Germinal center (tissue), 1 donor: ENCODE measurements at places on chromosomes 16 and 17.

DNA sequence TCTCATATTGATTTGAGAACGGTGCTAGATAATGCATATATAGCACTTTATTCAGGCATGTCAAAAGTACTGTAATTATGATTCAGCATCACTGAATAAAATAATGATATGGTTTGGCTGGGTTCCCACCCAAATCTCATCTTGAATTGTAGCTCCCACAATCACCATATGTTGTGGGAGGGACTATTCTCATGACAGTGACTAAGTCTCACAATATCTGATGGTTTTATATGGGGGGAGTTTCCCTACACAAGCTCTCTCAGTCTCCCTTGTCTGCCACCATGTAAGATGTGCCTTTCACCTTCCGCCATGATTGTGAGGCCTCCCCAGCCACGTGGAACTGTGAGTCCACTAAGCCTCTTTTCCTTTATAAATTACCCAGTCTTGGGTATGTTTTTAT lies 25.6 kb upstream of the LONP2 start:
- DNase-seq, result no peak

DNA sequence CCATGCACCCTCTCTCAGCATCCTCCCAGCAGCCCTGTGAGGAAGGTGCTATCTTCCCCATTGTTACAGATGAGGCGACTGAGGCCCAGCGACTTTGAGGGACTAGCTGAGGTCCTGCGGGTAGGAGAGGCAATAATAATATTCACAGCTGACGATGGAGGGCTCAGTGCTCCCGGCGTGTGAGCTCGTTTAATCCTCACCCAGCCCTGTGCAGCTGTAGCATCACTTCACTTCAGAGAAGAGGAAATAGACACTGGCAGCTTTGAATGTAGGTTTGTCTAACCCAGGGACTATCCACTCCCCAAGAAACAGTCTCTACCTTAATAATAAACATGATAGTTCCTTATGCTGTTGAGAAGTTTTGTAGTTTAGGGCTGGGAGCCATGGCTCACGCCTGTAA lies 21.6 kb downstream of the LASP1 start:
- no peak for DNase-seq

DNA sequence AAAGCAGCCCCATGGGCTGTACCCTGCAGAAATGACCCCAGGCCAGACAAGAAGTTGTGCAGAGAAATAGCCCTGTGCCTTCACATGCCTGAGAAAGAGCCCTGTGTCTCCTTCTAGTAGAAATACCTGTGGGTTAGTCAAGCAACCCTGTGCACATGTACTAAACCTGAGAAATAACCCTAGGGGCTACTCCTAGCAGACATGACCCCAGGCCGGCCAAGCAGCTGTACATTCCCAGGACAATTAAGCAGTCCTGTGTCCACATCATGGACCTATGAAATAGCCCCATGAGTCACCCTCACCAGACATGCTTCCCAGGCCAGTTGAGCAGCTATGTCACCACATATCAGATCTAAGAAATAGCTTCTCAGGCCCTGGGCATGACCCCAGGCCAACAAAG lies 519.7 kb upstream of the CA10 start:
- no peak for DNase-seq

- no peak for DNase-seq
Measured at GRCh38 chr16:56013962-56014552, 138.9 kb upstream of the CES5A start.

- peak; percentile 94 for DNase-seq
Measured at GRCh38 chr16:67666559-67667452, at the start of the genes C16orf86 and ENKD1. C16orf86 (plus strand) TSS chr16:67666814; CDS start chr16:67666971, 157 bp downstream. ENKD1 (minus strand) TSS chr16:67666750; CDS start chr16:67666442, 308 bp downstream.

GRCh38 chr16:85005285-85006069 lies 5.9 kb downstream of the ZDHHC7 start:
- DNase-seq, result no peak

DNA sequence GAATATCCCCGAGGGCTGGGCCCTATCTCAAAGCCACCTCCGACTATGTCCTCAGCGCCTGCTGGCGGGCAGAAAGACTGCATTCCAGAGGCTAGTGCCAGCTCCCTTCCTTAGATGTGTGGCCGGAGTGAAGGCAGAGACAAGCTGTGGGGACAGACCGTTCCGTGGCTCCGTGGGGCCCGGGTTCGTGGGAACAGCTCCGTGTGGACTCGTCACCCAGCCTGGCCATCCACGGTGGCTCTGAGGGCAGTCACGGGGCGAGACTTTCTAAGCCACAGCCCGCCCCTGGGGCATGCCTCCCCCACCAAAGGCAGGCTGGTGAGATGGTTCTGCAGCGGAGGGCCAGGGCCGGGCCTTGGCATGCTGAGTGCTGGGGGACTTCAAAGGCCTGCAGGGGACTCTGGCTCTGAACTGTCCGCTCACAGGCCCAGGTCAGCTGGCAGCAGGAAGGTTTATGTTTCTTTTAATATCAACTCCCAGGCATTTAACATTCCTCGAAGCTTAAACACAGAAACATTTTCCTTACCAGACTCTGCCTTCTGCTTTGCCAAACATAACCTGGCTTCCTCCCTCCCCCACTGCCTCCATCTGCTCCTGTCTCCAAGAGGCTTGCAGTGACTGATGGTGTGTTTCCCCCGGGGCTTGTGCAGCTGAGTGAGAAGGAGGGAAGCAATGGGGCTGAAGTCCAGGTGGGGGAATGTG lies 50.4 kb downstream of the TIMM22 start:
- DNase-seq, result no peak

DNA sequence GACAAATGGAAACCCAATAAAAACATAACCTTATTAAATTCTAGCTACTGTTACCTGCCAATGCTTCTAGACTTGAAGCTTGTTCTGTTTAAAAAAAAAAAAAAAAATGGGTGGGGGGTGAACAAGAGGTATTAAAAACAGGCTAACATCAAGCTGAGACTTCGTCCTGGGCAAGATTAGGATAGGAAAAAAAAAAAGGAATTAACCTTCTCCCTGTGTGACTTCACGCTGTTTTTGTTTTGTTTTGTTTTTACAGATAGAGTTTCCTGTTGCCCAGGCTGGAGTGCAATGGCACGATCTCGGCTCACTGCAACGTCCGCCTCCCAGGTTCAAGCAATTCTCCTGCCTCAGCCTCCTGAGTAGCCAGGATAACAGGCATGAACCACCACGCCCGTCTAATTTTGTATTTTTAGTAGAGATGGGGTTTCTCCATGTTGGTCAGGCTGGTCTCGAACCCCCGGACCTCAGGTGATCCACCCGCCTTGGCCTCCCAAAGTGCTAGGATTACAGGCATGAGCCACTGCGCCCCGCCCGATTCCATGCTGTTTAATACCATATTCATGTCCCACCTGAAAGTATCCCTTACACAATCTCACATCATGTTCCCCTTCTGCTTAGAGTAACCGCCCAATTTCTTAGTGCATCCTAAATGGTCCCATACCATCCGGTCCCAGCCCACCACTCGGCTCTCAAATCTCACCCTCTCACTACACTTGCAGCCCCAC lies 2.2 kb downstream of the USP31 start:
- DNase-seq, result no peak

DNA sequence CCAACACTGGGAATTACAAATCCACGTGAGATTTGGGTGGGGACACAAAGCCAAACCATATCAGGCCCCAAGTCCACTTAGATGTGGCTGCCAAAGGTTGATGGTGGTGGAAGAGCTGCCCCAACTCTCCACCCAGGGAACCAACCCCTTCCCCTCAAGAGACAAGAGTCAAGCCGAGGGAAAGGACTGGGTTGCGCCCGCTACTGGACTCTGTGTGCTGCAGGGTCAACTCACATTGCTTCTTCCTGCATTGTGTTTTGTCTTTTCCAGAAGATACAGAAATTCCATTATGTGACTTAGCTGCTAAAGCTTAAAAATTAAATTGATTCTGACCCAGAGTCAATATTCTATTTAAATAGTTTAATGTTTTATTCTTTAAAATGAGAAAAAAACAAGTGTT lies 58.5 kb downstream of the ADAMTS18 start:
- no peak for DNase-seq

DNA sequence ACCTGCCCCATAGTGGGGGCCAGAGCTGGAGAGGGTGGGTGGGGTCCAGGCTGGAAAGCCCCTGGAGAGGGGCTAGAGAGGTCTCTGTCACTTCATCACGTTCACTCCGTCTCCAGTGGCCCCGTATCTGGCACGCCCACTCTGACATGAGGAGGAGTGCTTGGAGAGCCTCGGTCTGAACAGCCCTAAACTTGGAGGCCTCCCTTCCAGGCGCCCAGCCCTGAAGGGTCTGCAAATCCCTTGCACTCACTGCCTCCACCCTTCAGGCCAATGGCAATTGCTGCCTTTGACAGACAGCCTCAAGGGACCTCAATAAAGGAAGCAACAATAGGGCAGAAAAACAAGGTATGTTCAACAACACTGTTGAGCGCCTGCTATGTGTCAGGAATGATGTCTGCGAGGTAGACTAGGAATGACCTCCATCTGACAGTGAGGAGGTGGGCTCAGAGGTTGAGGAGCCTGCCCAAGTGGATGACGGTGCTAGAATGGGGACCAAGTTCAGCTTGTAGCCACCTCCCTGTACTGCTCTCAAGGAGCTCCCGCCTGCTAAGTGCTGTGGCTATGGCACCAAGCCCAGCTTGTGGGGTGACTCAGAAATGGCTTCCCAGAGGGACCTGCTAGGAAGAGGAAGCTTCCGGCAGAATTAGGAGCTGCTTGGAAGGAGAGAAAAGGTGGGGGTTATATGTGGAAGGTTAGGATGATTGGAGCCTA lies 2.9 kb upstream of the EPX start:
- DNase-seq, result no peak

- DNase-seq, result peak; percentile 60
Measured at GRCh38 chr17:76714822-76715495, 4.2 kb upstream of the MXRA7 start.

DNA sequence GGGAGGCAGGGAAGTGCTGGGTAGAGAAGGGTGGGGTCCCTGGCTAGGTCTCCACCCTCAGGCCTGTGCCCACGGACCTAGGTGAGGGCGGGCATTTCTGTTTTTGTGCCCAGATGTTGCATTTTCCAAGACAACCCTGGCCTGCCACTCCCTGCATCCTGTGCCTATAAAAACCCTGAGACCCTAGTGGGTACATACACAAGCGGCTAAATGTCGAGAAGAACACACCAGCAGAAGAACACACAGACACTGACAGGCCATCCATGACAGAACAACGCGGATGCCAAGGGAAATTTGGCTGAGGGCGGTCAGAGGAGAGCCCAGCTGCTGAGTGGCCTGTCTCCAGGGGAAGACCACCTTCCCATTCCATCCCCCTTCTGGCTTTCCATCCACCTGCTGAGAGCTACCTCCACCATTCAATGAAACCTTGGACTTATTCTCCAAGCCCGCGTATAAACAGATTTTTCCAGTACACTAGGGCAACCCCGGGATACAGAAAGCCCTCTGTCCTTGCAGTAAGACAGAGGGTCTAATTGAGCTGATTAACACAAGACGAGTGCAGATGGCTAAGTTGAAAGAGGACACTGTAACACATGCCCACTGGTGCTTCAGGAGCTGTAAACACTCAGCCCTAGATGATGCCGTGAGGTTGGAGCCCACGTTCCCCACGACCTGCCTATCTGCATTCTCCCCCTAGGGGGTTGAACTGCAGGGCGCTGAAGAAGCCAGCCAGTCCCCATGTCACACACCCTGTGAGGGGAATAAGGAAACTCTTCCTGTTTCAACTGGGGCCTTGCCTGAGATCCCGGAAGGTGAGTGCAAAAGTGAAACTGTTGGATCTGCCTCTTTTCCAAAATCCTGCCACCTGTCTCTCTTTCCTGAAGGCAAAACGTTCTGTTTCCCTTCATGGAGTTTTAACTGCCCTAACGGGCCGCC lies 147.2 kb upstream of the COX10 start:
- DNase-seq, result no peak

DNA sequence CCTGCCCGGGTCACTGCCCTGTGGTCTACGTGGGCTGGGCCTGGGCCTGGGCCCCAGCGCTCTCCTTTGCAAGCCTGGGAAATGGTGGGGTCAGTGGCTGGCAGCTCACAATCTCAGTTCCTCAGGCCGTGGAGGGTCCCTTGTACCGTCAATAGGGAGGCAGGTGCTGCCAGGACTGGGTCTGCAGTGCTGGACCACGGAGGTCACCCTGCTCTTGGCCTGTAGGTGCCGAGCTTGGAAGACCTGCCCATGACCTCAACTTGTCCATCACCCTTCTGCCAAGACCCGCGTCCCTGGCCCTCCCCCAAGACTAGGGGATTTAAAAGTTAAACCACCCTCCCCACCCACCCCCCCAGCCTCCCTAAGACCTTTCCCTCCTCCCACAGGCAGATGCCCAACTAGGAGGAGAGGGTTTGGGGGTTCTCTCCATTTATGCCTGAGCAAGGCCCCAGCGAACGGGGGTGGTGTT lies 2.5 kb downstream of the TBX2 start:
- no peak for DNase-seq

DNA sequence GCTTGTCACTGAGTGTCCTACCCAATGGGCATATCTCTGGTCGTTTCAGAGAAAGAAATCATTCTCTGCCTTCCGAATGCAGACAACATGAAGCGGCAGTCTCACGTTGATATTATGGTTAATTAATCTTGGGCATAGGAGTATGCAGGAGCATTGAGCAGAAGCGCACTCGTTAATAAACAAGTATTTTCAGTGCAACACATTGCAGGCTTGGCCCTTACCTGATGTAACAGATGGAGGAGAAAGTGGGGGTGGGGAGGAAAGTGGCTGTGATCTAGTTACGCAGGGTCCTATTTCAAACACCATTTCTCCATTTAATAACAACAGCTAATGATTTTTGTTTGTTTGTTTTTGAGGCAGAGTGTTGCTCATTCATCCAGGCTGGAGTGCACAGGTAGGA lies 414.0 kb upstream of the RBFOX1 start:
- DNase-seq, result no peak

- peak; percentile 77 for DNase-seq
Measured at GRCh38 chr17:64306850-64307463, 43.9 kb upstream of the TEX2 start.

DNA sequence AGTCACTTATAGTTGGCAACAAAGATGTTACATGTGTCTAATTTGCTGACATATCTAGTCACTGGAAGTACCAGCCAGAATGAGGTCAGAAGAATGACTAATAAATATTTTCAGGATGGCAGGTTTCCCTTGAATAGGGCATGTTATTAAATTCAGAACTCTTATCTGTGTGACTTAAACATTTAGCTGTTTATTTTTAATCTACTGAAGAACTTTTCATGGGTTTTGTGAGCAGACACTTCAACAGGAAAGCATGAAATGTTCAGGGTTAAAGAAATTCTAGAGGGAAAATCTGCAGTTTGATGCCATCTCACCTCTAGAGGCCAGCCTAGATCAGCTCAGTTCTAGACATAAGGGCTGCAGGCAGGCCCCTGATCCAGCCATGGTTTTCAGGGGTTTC lies 13.2 kb downstream of the JPT2 start:
- no peak for DNase-seq

DNA sequence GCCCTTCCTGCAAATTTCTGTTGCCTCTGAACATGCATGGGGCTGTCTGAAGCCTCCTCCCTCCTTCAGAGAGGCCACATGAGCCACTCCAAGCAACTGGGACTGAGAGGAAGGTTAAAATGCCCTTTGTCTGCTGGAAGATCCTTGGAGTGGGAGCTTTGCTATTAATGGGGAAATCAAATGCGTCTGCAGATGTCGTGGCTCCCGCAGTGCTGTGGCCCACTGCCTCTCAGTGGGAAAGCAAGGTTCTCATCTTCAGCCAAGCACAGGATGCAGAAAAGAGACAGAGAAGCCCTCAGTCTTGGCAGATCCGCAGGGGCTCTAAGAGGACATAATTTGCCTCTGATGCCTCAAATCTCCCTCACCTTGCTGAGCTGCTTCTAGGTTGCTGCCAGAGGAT lies 34.8 kb downstream of the PEMT start:
- DNase-seq, result no peak
